ENCODE measurements at places on chromosomes 1 and 21. TPM values are rescaled to one million over a fixed set of nuclear protein-coding genes. Genes with fewer than 3 reads are reported as not detected.

DNA sequence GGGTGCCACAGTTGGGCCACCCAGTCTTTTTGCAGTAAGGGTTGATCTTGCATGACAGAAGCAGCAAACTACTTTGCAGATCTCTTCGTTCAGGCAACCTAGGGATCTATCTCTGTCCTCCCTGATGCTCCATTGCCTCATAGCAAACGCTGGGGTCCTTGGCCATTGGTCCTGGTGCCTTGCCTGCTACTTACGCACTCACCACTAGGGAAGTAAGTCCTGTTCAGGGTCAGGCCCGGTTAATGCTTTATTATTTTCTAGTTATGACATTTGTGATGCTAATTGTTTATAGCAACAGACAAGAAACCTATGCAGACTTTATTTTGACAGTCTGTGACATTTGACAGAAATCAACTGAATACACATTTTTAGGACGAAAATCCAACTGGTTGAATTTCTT, 326.5 kb upstream of the FMN2 start:
- DNase-seq = no peak

The HSD3B2 gene
- not detected for total RNA-seq

DNA sequence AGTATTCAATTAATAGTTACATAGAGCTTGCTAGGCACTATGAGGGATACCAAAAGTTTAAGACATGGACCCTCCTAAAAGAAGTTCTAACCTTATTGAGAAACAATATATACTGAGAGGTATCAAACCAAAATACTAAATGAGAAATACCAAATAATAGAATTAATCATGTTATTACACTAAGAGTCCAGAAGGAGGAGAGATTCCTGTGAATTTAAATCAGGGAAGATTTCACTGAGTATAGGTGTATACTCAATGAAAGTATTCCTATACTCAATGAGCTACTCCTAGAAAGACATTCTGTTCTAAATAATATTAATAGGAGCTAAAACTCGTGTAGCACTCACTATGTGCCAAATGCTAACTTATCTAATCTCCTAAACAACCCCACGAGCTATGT, 9.4 kb downstream of the CR1L start:
- DNase-seq = no peak

DNA sequence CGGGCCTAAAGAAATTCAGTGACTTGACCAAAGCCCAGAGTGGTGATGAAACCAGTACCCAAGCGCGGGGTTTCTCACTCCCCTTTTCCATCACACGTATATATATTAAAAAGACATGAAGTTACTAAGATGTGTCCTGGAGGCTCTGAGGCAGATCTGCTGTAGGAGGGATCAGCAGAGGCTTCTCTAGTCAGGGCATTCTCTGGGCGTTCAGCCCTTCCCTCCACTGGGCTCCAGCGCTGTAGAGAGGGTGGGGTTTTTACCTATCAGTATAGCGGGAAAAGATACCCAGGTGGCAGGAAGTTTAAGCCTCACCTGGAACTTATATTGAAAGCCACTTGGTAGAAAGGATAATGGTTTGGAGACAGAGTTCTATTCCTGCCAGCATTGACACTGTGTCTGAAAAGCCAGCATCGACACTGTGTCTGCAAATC, 862 bp upstream of the PLEKHO1 start:
- DNase-seq = peak; percentile 40

The CHI3L1 gene
- 8.8 TPM for total RNA-seq

The TMEM125 gene
- 12.1 TPM for total RNA-seq

GRCh38 chr21:46115441-46116188, 17.7 kb downstream of the COL6A2 start:
- peak; percentile 38 for DNase-seq

DNA sequence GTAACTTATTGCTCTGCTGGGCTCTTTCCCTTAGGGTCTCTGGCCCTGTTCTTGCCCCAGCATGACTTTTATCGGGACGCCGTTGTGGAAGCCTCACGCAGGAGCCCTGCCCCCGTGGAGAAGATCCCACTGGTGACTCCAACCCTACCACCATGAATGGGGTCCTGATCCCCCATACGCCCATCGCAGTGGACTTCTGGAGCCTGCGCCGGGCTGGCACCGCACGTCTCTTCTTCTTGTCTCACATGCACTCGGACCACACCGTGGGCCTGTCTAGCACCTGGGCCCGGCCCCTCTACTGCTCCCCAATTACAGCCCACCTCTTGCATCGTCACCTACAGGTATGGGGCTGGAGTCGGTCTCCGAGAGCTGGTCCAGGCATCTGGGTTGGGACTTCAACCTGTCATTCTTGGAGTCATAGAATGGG, 322 bp downstream of the DCLRE1B start:
- DNase-seq = no peak

- DNase-seq = no peak
Measured at GRCh38 chr1:67683766-67684525, 1.1 kb upstream of the GADD45A start.

DNA sequence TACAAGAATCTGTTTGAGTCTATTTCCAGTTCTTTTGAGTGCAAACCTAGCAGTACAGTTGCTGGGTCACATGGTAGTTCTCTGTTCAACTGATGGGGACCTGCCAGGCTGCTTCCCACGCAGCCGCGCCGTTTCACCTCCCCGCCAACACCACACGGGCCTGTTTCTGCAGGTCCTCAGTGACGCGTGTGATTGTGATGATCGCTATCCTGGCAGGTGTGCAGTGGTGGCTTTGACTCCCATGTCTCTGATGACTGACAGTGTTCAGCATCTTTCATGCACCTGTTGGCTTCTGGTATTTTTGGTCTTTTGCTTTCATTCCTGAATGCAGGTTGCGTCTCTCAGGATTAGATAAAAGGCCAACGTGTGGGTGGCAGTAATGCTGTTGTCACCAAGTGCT, 41.6 kb downstream of the FAAP20 start:
- DNase-seq = no peak

GRCh38 chr21:23223882-23224281, 2225.7 kb downstream of the NCAM2 start:
- DNase-seq = no peak

The GRIK3 gene
- 0.55 TPM for total RNA-seq

The CRP gene
- total RNA-seq = 1.1 TPM

The C1orf116 gene
- 45.7 TPM for total RNA-seq

DNA sequence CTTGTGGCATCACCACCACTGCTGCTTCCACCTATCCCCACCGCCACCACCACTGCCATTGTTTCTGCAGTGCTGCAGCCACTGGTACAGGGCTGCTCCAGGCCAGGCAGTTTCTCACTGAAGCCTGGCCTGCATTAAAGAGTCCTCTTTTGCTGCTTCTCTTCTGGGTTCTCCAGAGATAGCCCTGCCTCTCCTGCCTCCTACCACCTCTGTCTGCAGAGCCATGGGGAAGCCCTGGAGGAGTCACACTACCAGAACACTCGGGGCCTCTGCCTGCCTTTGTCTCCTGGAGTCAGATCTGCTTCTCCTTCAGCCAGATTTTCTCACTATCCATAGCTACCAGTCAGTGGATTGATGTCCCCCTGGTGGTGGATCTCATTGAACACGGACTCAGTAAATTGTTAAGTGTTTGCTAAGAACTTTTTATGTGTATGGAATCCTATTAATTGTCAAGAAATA, 37.7 kb upstream of the DDAH1 start:
- DNase-seq = peak; percentile 62

- DNase-seq = no peak
Measured at GRCh38 chr1:229636042-229636441, 10.0 kb downstream of the URB2 start.

GRCh38 chr21:26210614-26211013, 40.0 kb upstream of the APP start:
- no peak for DNase-seq

DNA sequence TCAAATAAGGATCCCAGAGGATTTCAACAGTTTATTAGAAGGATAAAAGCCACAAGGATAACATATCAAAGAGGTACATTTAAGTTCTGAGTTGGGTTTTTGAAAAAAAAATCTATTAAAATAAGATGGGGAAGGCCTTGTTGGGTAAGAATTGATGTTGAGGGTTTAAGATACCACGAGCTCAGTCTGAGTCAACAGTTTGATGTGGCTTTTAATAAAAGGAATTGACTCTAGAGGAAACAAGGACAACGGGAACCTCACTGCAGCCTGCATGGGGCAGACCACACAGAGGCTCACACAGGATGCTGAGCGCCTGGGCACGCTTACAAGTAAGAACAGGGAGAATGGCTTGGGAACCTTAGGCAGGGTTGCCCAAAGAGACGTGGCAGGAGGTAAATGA, 107.5 kb downstream of the TIAM1 start:
- DNase-seq = no peak

The TRIM46 gene
- total RNA-seq = 1.6 TPM

DNA sequence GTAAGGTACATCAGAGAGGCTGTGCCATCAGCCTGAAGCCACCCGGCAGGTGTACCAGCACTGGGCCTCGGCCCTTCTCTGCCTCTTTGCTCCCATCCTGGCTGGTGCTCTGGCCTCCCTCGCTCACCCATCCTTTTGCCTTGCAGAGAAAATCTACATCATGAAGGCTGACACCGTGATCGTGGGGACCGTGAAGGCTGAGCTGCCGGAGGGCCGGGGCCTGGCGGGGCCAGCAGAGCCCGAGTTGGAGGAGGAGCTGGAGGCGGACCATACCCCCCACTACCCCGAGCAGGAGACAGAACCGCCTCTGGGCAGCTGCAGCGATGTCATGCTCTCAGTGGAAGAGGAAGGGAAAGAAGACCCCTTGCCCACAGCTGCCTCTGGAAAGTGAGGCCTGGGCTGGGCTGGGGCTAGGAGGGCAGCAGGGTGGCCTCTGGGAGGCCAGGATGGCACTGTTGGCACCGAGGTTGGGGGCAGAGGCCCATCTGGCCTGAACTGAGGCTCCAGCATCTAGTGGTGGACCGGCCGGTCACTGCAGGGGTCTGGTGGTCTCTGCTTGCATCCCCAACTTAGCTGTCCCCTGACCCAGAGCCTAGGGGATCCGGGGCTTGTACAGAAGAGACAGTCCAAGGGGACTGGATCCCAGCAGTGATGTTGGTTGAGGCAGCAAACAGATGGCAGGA, 24.5 kb upstream of the TNFRSF1B start:
- no peak for DNase-seq

- no peak for DNase-seq
Measured at GRCh38 chr1:160942926-160943325, 11.7 kb downstream of the ITLN2 start.

DNA sequence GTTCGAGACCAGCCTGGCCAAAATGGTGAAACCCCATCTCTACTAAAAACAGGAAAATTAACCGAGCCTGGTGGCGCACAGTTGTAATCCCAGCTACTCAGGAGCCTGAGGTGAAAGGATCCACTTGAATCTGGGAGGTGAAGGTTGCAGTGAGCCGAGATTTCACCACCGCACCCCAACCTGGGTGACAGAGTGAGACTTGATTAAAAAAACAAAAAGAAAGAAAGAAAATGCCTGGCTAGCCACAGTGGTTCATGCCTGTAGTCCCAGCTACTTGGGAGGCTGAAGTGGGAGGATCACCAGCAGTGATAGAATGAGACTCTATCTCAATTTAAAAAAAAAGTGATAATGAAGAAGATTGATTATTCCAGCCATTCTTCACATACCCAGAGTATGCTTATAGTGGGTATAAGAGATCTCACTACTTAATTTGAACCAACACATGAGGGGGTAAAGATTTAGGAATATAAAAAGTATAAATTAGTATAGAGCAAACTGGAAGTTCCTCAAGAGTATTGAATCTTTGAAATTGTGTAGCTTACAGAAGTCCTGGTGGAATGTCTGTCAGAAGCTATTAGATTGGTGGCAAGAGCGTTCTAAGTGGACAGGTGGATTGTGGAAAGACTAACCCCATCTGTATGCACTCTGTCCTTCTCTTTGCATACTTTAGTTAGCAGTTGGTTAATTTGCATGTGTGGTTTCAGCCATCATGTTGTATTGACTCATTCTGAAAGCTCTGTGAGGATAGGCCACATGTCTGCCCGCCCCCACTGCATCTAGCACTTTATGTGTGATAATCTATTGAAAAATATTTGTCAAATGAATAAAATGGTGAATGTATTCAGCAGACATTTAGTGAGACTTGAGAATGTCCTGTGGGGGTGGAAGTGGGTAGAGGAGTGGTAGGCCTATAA, 25.0 kb downstream of the RLF start:
- DNase-seq = no peak

- DNase-seq = no peak
Measured at GRCh38 chr1:23276531-23276930, 59.2 kb upstream of the HTR1D start.

- DNase-seq = no peak
Measured at GRCh38 chr1:231855361-231855760, 228.8 kb downstream of the DISC1 start.

DNA sequence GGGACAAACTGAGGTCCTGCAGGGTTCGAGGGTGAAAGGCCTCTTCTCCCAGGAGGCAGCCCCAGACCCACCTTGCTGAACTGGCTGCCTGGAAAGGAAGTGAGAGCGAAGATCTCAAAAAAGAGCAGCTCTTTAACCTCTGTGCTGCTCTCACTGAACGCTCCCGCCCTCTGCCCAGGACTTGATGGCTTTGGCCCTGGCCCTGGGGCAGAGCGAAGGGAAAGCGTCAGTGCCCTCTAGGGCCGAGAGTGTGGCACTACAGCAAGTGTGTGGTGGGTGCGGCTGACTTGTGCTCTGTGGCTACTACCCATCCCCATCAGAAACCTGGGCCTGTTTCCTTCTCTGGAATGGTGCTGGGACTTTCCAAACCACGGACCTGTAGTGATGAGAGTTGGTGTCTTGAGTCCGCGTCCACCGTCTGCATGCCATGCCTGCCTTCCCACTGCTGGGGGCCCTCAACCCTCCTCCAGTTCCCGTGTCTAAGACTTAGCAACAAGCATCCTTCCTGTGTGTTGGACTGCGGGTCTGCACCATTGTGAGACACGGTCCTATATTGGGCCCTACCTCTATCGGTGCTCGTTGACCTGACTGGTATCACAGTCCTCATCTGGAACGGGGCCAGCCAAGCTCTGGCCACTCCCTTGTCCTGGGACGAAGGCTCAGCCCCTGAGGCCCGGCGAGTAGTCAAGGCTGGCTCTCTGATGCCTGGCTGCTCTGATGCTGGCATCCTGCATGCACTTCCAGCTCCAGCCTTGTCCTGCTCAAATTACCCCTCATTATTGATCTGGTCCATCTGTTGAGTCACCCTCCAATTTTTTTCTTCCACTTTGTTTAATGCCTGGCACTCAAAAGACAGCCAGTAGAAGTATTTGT, 180.3 kb downstream of the DISC1 start:
- DNase-seq = peak; percentile 59

DNA sequence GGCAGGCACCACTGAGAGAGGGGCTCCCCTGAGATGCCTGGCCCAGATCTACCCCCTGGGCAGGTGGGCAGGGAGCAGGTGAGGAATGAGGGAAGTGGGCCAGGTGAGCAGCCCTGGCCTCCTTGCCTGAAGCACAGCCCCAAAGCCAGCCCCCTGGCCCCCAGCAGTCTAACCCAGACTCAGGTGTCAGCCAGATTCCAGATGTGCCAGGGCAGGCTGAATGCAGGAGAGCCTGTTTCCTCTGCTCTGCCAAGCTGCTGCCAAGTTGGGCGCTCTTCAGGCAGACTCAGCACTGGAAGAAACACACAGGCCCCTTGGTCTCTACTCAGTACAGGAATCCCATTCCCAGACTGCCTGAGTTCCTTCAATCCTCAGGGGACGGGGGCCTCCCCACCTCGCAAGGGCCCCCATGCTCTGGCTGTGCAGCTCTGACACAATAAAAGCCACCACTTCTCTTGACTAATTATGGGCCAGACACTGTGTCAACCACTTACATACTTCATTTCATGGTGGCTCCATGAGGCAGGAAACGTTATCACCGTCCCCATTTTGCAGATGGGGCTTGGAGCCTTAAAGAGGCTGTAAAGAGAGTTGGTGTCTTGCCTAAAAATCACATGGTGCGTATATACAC, 20.4 kb downstream of the ARHGEF19 start:
- no peak for DNase-seq

The TBX15 gene
- total RNA-seq = not detected
